Activated CD4-positive, CD25-positive, alpha-beta regulatory T cell (primary cell): ENCODE measurements at places on chromosomes 11 and 22.

DNA sequence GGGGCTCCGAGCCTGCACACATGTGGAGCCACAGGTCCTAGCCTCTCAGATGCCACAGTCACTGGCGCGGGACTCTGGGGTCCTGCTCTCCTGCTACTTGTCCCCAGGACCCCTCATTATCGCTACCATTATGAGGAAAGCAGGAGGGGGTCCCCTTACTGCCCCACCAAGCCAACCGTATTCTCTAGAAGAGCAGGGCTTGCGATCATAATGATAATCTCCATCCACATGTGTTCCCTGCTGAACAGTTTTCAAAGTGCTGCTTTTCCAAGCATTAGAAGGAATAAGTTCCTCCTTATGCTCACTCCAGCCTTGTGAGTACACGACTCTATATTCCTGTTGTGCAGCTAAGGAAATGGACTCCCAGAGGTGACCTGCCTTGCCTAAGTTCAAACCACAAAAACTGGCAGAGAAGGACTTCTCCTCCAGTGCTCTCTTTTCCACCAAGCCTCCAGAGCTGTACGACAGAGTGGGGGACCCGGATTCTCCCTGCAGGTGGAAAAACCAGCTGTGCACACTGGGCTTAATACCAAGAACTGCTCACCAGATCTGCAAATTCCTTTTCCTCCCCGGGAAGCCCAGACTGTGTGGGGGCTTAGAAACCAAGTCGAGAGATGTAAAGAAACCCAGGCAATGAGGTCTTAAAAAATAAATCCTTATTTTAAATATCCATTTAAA is 92.8 kb upstream of the DRD2 start:
- no peak for DNase-seq

- DNase-seq = no peak
Observed at GRCh38 chr22:37739611-37740049, 42.8 kb downstream of the TRIOBP start.

GRCh38 chr11:65491614-65492386 is 7.0 kb upstream of the MALAT1 start:
- DNase-seq = no peak

GRCh38 chr22:37082251-37082873 is 27.2 kb downstream of the TMPRSS6 start:
- DNase-seq = peak; percentile 20

GRCh38 chr11:111500481-111500880 is 11.7 kb downstream of the BTG4 start:
- no peak for DNase-seq

GRCh38 chr11:61996933-61997332 is 29.5 kb upstream of the FTH1 start:
- DNase-seq = no peak

- no peak for DNase-seq
Observed at GRCh38 chr11:105045676-105046296, 651 bp upstream of the CARD16 start.

DNA sequence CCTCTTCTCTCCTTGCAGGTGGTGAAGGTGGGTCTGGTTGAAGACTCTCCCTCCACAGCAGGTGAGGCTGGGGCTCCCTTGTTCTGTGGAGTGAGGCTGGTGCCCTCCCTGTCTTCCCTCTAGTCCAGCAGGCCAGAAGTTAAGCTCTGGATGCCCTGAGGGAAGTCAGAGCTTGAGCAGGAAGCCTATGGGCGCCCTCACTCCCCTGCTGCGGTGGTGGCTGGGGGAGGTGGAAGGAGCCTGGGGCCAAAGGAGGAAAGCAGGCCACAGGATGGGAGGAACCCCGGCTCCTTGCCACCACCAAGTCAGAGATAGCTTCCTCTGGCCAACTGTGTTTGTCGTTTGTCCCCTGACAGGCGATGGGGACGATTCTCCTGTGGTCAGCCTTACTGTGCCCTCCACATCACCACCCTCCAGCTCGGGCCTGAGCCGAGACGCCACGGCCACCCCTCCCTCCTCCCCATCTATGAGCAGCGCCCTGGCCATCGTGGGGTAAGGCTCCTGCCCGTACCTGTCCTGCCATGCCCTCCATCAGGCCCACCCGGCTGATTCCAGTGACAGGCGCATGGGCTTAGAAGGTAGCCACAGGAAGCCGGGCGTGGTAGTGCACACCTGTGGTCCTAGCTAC is 29.5 kb upstream of the RAB1B start:
- no peak for DNase-seq

- no peak for DNase-seq
Observed at GRCh38 chr22:44458044-44459020, 39.7 kb downstream of the RTL6 start.

- DNase-seq = no peak
Observed at GRCh38 chr11:5507933-5508305, 1.8 kb downstream of the UBQLN3 start.

GRCh38 chr22:49881856-49882255 is 28.2 kb downstream of the ZBED4 start:
- DNase-seq = no peak

- no peak for DNase-seq
Observed at GRCh38 chr22:47401976-47402770, 639.7 kb downstream of the TBC1D22A start.

GRCh38 chr22:19929586-19930550 is 11.7 kb upstream of the COMT start:
- no peak for DNase-seq

DNA sequence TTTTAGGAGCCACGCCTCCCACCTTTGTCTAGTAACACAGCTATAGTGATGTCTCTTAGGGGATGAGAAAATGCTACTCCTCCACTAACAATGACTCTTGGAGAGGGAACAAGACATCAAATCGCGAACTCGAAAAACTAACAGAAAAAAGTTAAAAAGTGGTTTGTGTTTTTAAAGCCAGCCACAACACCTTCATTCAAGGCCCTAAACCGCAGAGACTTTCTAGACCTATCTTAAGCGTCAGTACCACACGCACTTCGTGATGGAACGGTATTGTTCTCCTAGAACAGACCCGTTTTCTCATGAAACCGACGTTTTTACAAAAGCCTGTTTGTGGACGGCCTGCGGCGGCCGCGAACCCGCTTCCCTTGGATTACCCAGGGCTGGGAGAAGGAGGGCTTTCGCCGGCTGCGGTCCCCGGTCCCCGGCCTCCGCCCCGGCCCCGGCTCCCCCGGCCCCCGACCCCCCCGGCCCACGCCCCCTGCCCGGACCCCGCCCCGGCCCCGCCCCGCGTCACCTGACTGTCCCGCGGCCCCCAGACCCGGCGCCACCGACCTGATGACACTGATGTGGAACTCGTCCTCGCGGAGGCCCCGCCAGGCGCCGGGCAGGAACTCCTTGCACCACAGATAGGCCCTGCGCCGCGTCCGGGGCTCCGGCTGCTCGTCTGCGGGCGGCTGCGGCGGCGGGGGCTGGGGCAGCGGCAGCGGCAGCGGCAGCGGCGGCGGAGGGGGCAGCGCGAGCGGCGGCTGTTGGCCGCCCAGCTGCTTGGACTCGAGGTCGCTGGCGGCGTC is 718 bp downstream of the CHKA start:
- DNase-seq = peak; percentile 27

DNA sequence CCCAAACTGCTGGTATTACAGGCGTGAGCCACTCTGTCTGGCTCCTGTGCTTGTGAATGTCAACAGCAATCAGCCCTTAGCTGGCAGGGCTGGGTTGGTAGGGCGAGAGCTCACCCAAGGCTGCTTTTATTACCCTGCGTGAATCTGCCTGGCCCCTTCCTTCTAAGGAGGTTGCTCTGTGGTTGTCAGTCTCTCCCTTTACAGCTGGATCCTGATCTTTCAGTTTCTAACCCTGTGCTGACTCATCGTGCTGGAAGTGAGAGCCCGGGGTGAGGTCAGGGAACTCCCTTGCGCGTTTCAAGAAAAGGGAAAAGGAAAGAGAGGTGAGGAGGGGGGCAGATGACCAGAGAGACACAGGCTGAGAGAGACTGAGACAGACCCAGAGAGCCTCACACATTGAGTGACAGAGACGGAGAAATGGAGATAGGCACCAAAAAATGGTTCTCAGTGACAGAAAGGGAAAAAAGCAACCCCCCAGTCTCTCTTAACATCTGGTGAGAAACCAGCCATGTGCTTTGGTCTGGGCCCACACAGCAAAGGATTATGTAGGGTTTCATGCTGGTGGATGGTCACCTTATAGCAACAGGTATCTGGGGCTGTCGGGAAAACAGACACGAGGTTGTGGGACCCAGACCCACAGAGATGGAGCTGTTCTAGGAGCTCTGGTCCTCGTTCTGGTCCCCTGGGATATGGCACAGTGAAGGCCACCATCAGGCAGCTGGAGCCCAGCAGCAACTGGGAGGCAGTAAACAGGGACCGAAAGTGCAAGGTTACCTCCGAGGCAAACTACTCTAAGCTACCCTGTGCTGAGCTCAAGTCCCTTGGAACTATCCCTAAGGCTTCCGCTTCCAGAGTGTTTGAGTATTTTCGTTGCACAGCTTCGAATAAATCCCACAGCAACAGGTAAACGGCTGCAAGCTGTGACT is 2.5 kb downstream of the TCN2 start:
- DNase-seq = no peak
